ENCODE measurements at places on chromosomes 7 and 10.

DNA sequence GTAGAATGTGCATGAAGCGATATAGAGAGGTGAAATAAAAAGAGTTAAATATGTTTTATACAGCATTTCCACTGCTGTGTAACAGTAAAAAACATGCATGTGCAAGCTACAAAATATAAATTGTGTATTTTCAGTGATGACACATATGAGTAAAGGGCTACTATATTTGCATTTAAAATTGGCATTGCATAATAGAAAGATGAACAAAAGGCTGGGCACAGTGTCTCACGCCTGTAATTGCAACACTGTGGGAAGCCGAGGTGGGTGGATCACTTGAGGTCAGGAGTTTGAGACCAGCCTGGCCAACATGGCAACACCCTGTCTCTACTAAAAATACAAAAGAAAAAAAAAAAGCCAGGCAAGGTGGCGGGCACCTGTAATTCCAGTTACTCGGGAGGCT lies 79.8 kb upstream of the CCDC71L start:
- no peak for DNase-seq

DNA sequence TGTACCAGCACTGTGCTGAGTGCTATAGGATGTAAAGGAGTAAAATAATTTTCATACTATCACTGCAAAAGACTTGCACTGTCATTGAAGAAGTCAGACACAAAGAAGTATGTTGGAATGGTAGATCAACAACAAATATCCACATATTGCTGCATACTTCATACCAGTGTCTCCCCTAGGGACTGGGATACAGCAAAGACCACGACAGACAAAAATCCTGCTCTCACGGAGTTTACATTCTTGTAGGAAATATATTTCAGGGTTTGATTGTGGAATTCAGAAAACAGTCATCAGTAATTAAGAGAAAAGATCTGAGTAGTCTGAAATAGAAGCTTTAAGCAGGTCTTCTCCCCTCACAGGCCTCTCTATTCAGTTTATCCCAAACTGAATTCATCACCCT lies 49.4 kb upstream of the PLXNA4 start:
- no peak for DNase-seq

GRCh38 chr10:4057021-4057420 lies 272.0 kb upstream of the KLF6 start:
- DNase-seq, result no peak

DNA sequence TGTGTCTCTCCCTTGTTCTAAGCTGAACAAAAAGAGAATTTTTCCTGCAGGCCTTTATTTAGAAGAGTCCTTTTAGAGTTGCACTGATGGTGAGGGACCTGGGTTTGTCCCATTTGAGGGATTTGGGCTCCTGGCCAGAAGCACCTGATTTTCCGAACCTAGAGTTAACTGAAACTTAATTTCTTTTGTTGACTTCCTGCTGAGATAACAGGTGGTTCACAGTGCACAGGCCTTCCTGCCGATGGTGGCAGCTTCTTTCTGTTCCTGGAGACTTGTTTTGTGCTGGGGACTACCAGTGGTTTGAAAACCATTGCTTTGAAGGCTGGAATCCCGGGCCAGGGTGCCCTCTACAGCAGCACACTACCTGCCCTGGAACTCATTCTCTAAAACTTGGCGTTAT lies 99.2 kb downstream of the SUGCT start:
- DNase-seq, result no peak

DNA sequence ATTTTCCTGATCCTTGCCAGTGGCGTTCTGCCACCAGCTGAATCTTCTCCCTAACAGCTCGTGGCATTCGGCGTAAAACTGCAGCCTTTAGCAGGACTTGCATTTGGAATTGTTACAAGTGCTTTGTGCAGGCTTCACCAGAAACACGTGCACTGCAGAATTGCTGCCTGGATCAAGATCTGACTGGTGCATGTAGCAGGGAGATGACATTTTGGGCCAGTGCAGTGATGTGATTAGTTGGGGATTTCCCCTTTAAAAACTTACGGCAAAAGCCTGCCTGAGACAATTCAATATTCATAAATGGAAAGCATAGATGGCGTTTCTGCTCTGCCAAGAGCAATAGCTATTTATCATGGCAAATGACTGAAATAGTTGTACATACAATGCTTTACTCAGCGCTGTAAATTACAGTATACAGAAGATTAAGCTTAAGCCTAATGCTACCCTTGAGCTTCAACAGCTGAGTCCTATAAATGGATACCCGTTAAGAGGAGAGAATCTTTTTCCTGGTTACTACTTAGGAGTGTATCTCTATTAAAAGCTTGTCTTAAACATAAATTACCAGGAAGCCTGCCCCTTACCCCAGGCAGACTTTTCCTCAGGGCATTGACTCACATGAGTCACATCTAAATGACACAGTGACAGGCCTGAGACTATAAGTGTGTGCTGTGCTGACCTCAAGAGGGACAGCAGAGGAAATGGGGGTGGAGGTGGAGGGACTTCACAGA lies 106.3 kb downstream of the ATXN7L1 start:
- no peak for DNase-seq

GRCh38 chr10:127934383-127934782 lies 27.5 kb downstream of the PTPRE start:
- DNase-seq, result no peak

GRCh38 chr10:50846753-50847152 lies 38.7 kb downstream of the A1CF start:
- peak; percentile 58 for DNase-seq

- DNase-seq, result no peak
These were observed 4.6 kb downstream of the GNAI1 start for GRCh38 chr7:80139236-80139635.

- no peak for DNase-seq
These were observed 137.3 kb upstream of the CHST15 start for GRCh38 chr10:124230635-124231167.

DNA sequence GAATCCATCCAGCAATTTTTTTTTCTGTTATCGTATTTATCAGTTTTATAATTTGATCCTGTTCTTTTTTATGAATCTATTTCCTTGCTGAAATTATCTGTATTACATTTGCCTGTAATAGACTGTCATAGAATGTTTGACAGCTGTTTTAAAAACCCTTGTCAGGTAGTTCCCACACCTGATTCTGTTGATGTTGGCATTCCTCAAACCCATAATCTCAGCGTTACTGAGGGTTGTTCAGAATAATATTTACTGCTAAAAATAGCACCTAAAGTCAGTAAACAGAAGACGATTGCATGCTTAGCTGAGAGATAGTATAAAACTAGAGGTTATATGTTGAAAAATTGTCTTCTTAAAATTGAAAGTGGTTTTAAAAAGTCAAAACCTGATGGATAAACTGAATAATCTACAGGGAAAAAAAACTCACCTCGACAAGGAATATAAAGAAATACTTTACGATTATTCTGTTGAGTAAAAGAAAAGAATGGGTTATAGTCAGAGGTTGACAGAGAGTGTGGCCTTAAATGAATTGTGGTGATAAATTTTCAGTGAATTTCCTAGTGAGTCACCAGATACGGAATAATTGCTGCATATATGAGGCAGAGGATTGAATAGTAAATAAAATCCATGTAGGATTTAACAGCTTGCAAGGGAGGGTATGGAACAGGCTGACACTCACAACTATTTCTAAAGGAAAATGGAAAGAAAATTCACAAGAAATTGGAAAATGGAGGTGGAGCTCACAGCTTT lies 824.1 kb upstream of the IGFBP3 start:
- no peak for DNase-seq

DNA sequence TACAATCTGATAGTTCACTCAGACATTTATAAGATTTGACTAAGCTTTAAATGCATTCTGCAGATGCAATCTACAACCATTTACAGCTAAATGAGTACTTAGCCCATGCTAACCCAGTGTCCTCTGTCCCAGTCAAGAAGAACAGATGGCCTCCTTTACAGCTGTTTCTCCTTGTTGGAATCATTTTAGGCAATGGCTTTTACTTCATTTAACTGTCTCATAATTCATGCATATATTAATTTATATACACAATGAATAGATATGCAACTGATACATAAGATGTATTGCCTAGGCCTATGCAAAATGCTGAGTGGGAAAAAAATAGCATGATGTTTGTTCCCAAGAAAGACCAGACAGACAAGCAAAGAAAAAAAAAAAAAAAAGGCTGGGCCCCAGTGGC lies 82.2 kb downstream of the TSPAN12 start:
- DNase-seq, result no peak

DNA sequence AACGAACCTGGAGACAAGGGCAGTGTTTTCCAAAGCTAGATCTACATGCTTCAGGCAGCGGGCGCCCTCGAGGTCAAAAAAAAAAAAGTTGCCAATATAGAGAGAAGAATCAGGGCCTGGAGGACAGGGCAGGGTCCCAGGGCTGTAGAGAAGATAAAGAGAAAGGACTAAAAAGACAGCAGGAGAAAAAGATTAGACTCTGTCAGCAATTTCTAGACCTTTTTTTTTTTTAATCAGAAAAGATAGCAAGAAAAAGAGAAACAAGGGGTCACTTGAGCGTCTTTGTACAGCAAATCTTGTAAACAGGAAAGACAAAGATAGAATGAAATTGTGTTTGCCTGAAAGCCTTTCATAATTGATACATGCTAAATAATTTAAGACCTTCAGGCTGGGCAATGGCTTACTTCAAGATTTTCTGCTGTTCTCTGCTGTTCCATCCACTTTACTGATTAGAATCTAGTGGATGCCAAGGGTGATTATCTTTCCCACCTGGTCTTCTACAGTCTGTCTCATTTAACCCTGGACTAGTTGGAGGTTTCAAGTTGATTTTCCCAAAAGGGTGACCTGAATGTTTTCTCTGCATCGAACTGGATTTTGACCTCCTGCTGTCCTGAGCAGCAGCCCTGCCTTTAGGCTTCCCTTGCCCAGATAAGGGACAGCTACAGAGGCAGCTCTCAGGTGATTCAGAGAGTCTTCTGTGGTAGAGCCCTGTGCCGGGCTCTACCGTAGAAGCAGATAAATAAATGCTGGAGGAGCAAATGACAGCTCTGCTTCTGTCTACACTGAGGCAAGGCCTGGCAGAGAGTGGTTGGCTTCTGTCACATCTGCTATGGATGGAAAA lies 5.1 kb downstream of the LMOD2 start:
- DNase-seq, result no peak

- DNase-seq, result no peak
These were observed 373.2 kb upstream of the PODXL start for GRCh38 chr7:131929632-131930031.

DNA sequence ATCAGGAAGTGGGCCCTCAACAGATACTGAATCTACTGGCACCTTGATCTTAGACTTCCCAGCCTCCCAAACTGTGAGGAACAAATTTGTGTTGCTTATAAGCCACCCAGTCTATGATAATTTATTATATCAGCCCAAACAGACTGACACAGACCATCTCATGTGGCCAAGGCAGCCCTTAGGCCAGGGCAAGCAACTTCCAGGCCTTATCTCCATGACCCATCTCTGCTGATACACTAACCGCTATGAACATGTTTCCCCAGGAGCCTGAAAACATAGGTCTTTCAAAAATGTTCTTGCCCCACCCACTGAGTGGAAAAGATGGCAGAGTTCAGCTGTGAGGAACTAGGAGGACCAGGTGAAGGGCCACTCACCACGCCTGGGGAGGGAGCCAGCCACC lies 3.2 kb upstream of the BLOC1S2 start:
- DNase-seq, result no peak

DNA sequence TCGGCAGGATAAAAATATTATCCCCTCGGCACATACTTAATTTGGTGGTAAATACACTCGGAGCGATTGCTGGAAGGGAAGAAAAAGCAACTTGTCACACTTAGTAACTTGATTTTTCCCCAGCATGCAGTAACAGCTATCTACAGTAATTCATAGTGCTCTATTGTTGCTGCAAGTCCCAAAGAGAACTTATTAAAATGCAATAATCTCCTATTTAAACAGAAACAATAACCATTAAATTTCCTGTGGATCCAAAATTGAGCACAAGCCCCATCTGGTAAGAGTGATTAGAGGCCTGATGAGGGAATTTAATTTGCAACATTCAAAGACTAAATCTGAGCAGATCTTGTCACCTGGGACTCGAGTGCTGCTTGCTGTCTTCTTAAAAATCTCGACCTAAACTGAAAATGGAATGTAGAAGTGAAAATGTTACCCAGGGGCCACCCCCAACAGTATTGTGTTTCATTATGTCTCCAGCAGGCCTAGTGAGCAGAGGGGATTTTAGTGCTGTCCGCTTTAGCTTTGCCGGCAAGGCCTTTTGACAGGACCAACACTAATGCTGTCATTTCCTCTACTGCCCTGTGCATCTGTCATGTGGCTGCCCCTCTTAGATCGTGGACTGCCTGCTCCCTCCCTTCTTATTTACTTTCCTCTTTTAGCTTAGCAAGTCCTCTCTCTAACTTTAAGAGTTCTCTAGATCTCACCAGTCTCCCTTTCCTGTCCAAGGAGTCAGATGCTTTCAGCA lies 639.7 kb downstream of the AUTS2 start:
- no peak for DNase-seq

DNA sequence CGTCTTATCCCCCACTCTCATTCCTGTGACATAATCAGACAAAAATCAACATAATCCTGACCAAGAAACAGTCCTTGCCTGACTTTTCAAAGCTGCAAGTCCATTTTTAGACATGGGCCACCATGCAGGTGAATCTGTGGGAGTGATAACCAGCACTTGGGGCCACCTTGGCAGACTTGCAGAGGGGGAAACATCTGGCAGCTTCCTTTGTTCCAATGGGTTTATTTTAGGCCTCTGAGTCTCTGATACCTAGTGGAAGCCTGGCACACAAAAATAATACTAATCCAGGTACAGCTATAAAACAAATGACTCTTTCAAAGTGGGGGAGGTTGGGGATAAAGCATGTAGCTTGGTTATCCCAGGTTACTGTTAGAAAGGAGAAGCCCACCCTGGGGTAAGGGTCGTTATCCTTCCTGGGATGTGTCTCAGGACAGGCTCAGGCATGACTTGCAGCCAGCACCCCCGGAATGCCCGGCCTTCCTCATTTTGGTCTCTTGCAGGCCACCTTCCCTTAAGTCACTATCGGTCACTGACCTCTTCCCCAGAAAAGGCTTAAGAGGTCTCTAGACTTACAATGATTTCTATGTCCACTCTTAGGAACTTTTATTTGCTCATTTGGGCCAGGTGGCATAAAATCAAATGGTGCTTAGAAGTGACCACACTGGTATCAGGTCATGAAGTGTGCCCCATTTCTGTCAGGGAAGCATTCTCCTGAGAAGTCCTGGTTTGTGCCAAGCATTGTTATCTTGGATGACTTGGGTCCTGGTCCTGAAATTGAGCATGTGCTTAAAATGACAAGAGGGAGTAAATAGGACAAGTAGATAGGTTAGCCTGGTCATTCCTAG lies 37.6 kb downstream of the EEPD1 start:
- no peak for DNase-seq

- DNase-seq, result no peak
These were observed 1.3 kb downstream of the GPR37 start for GRCh38 chr7:124764051-124764846.

- DNase-seq, result no peak
These were observed 432 bp upstream of the CAMK2B start for GRCh38 chr7:44325811-44326241.

Measured in HCEC 1CT (cell line).